GM12865 (cell line): ENCODE measurements at places on chromosomes 2 and 18.

DNA sequence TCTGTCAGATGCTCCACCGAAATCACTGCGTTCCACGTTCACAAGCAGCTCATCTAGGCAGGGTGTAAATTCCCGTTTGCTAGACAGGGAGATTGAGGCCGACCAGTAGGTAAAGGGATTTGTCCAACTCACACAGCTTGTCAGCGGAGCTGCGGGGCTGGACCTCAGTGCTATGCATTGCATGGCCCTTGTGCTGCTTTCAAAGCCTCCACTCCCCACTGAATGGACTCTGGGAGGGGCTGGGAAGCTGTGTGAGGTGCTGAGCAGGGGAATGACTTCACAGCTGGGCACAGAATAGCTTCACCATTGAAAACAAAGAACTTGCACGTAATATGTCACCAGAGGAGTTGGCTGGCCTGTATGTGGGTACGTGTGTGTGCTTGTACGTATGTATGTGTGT lies 21.4 kb downstream of the CELF4 start:
- no peak for DNase-seq

GRCh38 chr2:158589303-158589702 lies 132.6 kb downstream of the PKP4 start:
- no peak for DNase-seq

DNA sequence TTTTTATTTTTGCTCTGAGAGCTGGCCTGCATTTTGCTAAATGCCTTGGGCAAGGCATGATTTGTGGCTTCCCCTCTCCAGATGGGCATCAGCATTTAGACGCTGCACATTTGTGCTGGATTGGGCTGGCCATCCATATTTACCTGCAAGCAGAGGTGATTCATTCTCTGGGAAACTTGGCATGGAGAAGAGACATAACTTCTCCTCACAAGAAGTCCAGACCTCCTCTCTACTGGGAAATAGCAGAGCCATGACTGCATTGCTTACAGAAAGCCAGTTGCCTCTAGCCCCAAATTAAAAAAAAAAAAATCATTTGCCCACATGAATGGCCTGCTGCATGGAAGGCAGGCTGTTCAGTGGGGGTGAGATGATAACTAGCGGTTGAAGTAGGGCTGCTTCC lies 120.1 kb downstream of the ACTR3 start:
- no peak for DNase-seq

DNA sequence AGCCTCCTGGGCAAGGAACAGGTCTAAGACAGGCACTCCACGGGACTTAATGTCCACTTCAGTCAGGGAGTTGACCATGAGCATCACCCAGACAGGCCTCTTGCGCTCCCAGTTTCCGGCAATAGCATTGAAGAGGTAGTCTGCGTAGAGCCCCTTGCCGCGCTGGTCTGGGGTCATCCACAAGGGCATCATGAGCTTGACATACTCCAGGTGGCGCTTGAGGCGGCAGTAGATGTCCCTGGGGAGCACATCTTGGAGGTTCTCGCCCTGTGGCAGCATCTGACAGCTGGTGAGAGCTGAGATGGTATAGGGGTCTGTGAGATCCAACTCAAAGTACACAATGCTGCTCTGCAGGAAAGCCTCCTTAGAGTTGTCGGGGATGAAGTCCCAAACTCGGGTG lies 10.6 kb downstream of the TRABD2A start:
- peak; percentile 61 for DNase-seq

- DNase-seq: no peak
Measured at GRCh38 chr2:160583813-160584537, 90.4 kb upstream of the RBMS1 start.

GRCh38 chr2:37784071-37784758 lies 112.8 kb upstream of the CDC42EP3 start:
- DNase-seq: no peak

GRCh38 chr2:191747170-191747530 lies 69.2 kb downstream of the NABP1 start:
- DNase-seq: no peak

- DNase-seq: no peak
Measured at GRCh38 chr2:27356056-27356381, 545 bp downstream of the GTF3C2 start.

GRCh38 chr2:215499331-215499730 lies 63.5 kb upstream of the FN1 start:
- no peak for DNase-seq

GRCh38 chr2:181546086-181546485 lies 88.9 kb downstream of the ITGA4 start:
- no peak for DNase-seq

DNA sequence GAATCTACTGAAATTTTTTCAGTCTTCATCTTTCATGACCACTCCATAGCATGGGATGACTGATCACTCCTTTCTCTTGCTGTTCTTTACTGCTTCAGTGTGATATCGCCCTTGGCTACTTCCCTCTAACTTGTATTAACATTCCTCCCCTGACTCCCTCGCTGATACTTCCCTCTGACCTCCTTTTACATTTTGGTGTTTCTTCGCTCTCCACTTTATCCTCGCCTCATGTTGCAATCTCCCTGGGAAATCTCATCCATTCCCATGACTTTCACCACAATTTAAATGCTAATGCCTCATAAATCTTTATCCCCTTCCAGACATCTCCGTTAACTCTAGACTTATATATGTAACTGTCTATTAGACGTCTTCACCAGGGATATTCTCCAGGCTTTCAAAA lies 167.3 kb downstream of the IKZF2 start:
- DNase-seq: no peak

GRCh38 chr2:30781961-30782533 lies 25.2 kb downstream of the CAPN13 start:
- no peak for DNase-seq

GRCh38 chr2:223784221-223784772 lies 53.1 kb downstream of the AP1S3 start:
- DNase-seq: no peak

DNA sequence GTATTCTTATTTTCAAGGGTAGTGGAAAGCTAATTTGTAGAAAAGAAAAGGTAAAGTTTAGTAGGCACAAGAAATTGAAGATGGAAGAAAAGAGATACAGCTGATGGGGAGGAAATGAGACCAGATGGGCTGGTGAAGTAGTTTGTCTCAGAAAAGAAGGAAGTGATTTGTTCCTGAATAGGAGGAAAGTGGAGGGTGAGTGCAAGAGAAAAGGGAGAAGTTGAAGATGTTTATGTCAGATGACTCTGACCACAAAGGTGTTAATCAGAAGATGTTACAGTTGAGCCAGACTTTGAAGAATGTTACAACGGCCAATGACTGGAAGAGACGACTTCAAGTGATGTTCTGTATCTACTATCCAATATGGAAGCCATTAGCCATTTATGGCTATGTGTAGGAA lies 21.2 kb downstream of the ZSCAN30 start:
- no peak for DNase-seq

DNA sequence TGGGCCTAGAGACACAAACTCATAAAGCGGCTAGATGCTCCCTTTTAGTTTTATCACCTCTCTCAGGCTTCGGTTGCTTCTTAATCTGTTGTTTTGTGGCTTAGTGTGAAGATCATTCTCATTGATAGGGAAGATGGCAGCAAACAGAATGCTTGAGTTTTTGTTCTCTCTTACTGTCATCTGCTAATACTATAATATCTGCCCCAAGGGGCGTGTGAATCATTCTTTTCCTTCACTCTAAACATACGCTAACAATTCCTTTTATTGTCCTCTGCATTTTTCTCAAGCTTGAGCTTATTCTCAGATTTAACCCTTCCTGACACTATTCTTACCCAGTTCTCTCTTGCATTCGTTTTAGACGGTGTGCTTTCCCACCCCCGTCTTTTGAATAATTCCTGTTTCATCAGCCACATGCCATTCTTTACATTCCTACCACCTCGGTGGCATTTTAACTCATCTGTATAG lies 323.9 kb upstream of the NRP2 start:
- no peak for DNase-seq

DNA sequence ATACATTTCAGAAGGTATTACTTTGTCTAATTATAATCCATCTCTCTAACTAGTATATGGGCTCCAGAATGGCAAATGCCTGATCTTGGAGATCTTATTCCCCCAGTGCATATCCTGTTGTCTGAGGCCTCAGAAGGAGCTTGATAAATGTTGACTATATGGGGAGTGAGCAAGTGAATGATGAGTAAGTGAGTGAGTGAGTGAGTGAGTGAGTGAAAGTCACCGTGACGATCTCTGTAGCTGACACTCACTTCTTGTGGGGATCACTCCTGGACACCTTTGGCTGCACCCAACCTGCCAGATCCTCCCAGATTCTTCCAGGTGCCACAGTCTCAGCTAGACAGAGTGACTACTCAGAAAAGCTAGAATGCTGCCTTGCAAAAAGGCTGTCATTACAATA lies 2.8 kb downstream of the XDH start:
- no peak for DNase-seq

DNA sequence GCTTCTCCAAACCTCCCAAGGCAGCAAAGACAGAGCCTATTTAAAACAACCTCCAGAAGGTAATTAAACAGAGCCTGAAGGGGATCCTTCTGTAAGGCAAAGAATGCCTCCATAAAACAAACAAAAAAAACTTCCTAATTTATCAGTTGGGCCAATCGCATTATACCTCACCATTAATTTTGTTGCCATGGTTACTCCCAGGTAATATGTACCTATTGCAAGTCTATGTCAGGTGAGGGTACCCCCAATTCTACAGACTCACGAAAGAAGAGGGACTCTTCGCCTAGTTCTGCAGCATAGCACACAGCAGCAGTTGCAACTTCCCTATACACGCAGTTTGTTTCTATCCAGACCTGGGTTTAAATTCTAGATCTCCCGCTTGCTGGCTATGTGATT lies 38.8 kb downstream of the SFXN5 start:
- DNase-seq: no peak

DNA sequence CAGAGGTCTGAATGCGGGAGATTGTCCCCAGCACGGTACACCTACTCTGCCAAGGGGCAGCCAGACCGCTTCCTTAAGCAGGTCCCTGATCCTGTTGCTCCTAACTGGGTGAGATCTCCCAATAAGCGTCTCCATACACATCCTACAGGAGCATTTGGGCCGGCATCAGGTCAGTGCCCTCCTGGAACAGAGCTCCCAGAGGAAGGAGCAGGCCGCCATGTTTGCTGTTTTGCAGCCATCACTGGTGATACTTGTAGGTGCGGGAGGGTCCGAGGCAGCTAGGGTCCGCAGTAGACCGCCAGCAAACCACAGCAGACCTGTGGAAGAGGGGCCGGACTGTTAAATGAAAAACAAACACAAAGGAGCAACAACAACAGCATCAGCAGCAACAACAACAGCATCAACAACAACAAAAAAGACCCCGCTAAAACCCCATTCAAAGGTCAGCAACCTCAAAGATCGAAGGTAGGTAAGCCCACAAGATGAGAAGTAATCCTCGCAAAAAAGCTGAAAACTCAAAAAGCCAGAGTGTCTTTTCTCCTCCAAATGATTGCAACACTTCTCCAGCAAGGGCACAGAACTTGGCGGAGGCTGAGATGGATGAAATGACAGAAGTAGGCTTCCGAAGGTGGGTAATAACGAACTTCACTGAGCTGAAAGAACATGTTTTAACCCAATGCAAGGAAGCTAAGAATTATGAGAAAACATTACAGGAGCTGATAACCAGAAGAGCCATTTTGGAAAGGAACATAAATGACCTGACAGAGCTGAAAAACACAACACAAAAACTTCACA lies 79.0 kb upstream of the CDH7 start:
- no peak for DNase-seq

DNA sequence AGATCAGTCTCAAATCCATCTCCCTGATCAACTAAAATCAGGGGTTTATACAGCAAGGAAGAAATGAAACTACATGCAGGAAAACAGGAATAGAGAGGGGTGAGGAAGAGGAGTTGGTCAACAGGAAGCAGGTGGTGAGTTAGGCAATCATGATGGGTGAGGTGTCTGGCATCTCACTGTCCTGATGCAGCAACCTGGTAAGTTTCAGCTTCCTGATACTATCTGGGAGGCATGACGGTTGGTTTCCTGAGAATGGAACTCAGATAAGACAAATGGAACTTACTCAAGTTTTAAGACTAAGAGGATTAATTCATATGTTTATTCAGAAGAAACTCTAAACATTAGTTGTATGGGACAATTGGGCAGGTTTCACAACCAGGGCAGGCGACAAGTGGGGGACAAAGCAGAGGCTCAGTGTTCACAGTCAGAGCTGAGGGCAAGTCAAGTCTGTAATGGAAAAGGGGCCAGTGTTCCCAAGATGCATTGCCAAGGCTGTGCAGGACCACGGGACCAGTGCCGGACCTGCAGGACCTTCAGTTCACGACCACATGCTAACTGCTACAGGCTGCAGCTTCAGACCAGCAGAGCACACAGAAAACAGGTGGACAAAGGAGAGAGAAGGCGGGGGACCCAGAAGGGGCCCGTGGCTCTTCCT lies 17.7 kb upstream of the GALM start:
- no peak for DNase-seq

GRCh38 chr18:72672364-72673184 lies 128.4 kb upstream of the CBLN2 start:
- DNase-seq: peak; percentile 67

GRCh38 chr2:239161711-239162140 lies 239.1 kb downstream of the HDAC4 start:
- DNase-seq: no peak

GRCh38 chr2:68009526-68009925 lies 53.3 kb downstream of the C1D start:
- no peak for DNase-seq

DNA sequence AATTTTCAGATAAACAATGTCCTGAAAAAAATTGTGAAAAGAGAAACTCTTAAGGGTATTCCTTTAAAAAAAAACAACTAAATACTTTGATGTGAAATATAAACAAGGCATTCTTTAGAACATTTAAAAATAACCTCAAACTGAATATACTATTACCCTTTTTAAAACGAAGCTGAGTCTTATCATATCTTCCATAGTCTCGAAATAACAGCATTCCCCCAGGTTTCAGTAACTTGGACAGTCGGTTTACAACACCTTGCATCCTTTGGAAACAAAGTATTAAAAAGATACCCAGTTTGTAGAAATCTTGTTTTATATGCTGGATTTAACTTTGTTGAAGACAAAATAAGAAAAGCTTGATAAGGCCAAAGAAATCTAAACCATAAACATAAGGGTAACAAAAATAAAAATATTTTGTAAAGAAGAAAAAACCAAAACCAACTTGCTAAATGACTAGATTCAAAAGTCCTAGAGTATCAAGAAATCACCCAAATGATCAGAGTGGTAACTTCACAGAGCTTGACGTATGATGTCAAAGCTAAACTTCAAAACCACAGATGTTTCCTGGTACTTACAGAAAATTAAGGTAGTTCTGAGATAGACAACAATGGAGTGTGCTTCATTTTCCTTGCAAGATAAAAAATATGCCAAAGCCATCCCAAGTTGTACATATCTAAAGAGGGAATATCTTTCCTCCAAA lies 107.8 kb downstream of the METTL8 start:
- DNase-seq: peak; percentile 86

DNA sequence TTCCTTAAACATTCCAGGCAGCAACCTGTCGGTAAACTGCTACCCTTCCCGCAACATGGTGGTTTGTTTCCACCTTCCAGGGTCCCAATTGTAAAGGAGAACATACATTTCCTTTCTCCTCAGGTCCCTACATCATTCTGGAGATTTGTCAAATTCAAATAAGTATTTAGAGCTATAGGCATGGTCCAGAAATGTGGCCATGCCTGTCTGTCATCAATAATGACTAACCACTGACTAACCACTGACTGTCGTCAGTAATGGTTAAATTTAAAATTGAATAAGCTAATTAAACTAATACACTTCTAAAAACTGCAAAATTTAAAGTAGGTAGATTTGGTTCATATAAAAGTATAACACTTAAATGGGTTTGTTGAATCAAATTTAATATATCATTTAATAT lies 984.0 kb upstream of the SLC39A10 start:
- DNase-seq: no peak
